ENCODE measurements at places on chromosomes 2 and 18.

DNA sequence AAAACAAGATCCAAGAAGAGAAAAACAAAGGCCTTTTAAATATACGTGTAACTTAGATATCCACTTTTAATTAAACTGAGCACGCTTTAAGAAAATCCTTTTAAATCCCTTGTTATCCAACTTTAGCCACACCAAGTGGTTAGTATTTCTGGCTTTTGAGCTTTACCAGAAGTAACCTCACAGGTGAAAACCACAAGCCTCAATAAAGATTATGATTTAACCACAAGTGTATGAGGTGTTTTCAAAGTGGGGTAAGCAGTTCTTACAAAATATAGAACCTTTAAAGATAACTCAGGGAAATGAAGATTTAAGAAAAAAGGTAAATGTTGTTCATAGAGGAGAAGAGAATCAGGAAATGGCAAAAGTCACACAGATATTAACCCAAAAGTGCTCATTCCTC lies 58.4 kb upstream of the CDCA7 start:
- DNase-seq: no peak

DNA sequence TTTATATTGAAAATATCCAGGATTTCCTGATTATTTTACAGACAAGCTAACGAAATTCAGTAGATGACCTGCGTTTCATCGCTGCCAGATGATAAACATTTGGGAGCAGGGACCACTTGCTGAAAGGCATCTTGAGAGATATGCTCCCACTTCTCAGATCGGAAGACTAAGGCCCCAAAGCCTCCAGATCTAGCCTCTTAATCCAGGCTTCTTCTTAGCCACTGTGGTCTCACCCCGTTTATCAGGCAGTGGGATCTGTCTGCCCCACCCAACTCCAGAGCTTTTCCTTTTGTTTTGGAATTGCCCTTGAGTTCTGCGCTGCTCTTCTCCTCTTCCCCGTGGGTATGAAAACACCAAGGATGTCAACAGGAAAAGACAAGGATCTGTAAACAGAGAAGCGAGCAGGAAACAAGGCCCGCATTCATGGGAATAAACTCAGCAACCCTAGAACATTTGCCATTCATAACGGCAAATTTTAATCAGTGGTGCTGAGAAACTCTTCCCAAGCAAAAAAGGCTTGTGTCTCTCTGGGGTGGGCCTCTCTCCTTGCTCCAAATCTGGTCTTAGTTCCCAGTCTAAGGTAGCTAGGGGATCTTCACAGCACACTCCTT lies 21.4 kb downstream of the MYL12B start:
- no peak for DNase-seq

GRCh38 chr2:122061206-122061605 lies 305.8 kb downstream of the TSN start:
- DNase-seq: no peak

- DNase-seq: no peak
Observed at GRCh38 chr2:132849118-132849517, 179.1 kb upstream of the LYPD1 start.

- DNase-seq: no peak
Observed at GRCh38 chr2:37583867-37584266, 87.6 kb downstream of the CDC42EP3 start.

- no peak for DNase-seq
Observed at GRCh38 chr2:221402072-221402471, 170.0 kb downstream of the EPHA4 start.

DNA sequence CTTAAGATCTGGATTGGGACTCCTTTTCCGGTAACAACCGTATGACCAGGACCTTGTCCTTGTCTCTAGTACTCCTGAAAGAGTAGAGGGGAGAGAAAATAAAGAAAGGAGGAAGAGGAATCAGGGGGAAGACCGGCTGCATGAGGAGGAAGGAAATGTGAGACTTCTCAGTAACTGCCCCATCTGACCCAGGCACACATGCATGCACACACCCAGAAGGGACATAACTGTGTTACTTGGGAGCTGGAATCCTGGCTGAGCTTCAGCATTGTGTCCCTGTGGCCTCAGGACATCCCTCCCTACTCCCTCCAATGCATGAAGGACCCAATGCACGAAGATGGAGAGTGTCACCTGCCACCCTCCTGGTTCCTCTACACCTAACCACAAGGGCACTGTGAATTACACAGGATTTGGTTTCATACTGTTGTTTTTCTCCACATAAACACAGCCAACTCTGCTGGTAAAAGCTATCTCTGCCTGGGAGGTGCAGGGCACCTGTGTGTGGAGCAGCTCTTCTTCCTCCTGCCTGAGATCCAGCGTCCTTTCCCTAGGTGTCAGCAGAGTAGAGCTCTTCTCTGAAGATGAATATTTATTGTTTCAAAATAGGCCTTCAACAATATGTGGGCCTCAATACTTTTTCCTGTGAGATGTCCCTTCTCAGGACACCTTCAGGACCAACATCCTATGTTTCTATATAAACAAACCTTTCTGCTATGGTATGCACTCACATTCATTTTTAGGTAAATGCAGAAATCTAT lies 574.1 kb upstream of the ID2 start:
- DNase-seq: no peak

DNA sequence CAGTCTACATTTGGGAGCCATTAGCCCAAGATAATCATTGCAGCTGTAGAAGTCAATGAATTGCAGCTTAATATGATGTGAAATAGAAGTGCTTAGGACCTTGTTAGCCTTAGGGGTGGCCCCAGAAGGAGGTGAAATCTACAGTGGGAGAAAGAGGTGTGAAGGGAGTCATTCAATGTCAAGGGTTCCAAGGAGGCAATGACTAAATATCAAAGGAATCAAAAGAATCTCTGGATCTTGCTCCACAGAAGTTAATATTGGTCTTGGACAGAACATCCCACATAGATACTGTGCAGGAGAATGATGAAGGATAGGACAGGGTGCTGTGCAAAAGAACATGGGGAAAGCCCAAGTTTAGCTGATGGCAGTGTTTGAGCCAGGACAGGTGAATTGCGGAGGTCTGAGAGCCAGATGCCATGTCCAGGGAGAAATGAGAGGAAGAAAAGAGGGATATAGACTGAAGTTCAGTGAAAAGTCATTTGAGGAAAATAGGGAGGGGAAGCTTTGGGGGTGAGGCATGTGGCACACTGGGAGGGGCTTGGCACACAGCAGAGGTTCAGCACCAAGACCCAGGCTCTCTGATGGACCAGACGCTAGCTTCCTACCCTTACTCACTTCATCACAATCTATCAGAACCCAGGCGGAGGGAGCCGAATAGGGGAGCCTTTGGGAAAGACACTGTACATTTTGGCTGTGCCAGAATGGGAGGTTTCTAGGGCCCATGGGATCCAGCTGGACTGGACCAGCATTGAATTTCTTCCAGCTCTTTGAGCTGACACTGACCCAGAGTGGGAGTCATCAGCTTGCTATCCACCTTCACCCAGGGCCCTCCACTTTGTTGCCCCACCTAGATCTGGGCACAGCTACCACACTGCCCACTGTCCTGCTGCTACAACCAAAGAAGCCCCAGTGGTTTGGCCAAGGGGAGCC lies 2.2 kb downstream of the IL1F10 start:
- no peak for DNase-seq

DNA sequence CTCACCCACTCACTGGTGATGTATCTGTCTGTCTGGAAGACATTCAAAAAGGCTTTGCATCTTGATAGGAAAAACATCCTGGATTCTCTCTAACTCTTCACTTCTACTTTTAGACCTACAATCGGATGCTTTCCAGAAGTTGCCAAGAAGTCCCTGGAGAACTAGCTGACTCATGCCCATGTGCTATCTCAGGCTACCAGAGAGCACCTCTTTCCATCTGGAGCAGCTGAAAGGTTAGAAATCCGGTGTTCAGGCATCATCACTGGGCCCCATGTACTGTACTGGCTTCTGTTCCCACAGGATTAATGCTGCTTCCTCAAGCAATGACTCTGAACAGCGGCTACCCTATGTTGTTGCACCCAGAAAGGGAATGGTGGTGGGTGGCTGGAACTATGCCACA lies 259.0 kb downstream of the NBAS start:
- no peak for DNase-seq

DNA sequence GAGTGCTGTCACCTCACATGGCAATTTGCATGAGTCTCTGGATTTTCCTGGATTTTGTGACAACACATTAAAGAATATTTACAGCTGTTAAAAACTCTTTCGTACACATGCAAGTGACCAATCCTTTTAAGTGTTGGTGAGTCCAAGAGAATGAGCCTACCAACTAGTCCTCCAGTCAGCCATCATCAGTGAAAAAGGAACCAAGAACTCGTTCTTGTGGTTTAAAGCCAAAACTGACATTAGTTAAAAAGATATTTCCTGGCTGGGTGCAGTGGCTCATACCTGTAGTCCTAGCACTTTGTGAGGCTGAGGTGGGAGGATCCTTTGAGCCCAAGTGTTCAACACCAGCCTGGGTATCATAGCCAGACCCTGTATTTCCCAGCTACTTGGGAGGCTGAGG lies 215.4 kb upstream of the ITGA4 start:
- no peak for DNase-seq

DNA sequence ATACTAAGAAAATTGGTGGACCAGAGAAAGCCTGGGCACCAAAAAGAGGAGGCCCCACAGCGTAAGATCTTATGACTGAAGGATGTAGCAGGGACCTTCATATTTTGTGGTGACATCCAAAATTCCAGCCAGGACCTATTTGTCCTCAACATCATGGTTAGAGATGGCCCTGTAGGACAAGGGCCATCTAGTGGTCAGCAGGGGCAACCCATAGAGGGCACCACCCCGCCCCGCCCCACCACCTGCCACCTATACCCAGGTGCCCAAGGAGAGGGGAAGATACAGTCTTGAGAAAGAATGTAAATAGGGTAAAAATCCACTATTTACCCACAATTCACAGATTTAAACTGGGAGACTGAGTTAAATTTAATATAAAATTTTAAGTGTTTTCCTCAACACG lies 59.6 kb upstream of the TMEM163 start:
- no peak for DNase-seq

DNA sequence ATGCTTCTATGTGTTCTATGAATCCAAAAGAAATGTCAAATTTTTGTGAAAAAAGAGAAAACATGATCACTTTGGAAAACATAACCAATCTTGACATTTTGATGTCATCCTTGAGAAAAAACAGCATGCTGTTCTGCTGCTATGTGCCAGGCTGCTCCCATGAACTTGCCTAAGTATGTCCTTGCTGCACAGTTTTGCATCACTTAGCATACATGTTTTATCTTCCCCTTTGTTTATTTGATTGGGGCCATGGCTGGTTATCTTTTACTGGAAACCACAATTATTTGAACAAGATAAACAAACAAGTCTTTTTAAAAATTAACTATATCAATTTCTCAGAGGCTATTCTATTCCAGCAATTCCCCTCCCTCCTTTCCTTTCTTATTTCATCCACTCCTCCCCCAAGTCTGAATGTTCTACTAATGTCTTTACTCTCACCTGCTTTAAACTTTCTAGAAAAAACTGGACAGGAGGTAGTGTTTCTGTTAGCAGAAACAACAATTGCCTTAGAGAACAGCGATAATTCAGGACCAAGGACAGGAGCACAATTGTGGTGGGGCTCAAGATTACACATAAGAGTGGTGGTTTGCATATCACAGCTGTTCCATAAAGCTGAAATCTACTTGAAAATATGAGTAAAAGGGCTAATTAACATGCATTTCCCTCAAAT lies 6.7 kb downstream of the AOX1 start:
- DNase-seq: no peak

All from effector memory CD8-positive, alpha-beta T cell (primary cell).